Urothelium cell line (cell line): ENCODE measurements at places on chromosomes 7 and 10.

DNA sequence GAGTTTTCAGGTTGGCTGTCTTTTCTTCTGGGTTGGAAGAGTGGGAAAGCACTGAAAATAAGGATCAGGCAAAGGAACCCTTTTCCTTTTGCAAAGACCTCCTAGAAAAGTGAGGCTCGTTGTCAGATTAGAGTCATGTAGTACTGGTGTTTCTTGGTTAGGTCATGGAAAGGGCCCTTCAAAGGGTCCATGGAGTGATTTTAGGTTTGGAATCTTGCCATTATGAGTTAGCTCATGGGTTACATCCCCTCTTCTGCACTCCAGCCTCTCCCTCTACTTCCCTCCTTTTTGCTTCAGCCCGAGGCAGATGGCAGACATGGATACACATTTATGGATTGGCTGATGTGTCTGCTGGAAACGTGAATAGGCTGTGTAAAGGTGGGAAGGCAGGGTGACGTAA, 47.0 kb downstream of the CREB5 start:
- no peak for DNase-seq

GRCh38 chr10:90884431-90884830, 12.7 kb downstream of the RPP30 start:
- DNase-seq: no peak

DNA sequence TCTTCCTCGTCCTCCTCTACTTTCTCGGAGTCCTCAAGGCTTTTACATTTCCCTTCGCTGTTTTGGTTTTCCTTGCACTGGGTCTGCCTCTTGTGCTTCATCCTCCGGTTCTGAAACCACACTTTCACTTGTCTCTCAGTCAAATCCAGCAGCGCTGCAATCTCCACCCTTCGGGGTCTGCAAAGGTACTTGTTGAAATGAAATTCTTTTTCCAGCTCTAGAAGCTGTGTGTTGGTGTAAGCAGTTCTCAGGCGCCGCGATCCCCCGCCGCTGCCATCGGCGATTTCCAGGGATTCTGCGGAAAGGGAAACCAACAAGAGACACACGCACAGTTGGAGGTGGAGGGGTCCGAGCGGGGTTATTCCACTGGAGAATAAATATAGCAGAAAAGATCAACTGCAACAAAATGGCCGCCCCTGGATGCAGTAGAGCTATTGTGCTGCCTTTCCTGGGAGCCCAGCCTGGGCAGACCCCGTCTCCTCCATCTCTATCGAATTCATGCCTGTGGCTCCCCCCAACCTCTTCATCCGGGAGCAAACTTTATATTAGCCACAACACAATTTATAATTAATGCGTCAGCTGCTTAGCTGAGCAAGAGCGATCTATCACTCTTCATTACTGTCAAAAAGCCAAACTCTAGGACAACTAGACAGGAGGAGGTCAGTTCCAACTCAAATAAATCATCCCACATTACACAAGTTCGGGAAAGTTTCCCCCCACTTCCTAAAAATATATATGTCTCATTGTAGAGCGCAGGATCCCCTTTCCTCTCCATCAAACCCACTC, 1.1 kb downstream of the HOXA2 start:
- no peak for DNase-seq

GRCh38 chr7:17300012-17300411, 1.6 kb downstream of the AHR start:
- no peak for DNase-seq

- DNase-seq: no peak
These were observed 27.0 kb downstream of the PAPOLB start for GRCh38 chr7:4834601-4835397.
